Effector CD8-positive, alpha-beta T cell (primary cell): ENCODE measurements at places on chromosomes 12 and 14.

DNA sequence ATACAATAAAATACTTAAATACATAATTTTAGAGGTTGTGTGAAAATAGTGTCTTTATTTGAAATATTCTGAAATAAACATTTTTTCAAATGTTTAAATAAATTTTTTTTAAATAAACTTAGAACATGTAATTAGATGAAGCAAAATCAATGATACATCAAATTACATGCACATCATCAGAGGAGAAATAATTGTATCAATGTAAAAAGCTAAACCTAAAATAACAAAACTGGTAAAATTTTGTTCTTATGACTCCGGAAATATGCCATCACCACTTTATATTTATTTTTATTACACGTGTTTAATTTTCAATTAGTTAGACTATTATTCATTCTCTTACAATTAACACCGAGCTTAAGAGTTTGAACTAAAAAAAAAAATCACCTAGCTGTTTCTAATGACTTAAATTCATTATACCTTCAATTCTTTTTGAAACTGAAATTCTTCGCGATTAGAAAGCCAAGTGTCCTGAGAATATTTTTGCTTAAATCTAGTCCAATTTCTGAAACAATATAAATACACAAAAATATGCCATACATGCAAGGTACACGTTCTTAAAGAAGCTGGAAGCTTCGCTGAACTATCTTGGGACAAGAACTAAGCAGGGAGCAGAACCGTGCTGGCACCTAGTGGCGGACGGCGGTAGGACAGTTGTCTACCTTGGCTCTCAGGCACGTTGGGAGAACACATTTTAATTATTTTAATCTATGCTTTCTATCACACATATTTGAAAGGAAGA lies 230.5 kb downstream of the SLC25A21 start:
- DNase-seq: peak; percentile 1

DNA sequence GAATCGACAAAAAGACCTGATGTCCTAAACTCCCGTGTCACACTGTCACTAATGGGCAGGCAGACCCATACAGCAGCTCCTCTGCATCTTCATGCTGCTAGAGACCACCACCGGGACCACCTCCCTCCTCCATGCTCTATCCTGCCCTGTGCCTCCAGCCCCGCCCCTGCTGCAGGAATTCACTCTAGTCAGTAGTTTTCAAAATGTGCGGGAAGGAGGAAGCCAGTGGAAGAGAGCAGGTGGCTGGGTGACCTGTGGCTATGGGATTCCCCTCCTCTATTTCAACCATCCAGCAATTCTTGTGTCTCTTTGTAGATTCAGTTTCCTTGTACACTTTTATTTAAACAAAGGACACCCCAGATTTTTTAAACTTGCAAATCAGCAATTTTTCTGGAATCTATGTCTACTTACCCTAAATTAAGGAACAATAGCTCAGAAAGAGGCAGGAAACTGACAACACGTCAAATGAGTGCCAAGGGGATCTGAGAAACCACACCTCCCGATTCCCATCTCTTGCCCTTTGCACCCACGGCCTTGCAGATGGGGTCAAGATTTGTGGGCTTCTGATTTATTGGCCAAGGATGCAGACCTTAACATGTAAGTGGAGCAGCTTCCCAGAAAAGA lies 20.4 kb upstream of the MAP1LC3B2 start:
- no peak for DNase-seq

DNA sequence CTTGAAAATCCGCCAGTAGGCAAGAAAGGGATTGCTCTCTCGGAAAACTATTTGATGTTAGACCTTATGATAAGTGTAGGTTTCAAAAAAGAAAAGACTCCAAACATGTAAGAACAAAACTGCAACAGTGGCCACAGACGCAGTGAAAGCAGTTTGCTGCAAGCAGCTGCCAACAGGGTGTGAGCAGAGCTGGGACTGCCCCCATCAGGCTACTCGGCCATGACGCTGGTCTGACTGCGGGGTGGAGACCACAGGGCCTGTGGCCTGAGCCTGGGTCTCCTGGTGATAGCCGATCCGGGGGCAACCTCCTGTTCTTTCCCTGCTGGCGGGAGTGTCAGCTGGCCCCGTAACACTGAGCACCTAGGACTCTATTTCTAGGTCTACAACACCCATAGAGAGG lies 63.2 kb downstream of the AMN start:
- DNase-seq: no peak

- DNase-seq: no peak
Measured at GRCh38 chr14:20986811-20987210, 3.0 kb upstream of the METTL17 start.

DNA sequence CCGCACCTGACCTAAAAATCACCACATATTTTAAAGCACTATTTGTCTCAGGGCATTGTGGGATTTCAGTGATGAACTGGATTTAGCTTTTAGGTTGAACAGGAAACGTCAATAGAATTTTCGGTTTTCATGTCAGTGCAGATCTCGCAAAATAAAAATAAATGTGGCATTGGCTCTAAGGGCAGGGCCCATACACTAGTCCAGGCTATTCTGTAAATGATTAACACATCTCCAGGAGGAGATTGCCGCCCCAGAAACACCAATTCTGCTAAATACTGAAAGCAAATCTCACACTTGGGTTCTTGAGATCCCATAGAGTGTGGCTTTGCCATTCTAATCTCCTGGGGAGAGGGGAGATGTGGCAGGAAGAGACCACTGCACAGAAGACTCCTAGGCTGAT lies 1494.0 kb upstream of the TMEM132C start:
- no peak for DNase-seq

DNA sequence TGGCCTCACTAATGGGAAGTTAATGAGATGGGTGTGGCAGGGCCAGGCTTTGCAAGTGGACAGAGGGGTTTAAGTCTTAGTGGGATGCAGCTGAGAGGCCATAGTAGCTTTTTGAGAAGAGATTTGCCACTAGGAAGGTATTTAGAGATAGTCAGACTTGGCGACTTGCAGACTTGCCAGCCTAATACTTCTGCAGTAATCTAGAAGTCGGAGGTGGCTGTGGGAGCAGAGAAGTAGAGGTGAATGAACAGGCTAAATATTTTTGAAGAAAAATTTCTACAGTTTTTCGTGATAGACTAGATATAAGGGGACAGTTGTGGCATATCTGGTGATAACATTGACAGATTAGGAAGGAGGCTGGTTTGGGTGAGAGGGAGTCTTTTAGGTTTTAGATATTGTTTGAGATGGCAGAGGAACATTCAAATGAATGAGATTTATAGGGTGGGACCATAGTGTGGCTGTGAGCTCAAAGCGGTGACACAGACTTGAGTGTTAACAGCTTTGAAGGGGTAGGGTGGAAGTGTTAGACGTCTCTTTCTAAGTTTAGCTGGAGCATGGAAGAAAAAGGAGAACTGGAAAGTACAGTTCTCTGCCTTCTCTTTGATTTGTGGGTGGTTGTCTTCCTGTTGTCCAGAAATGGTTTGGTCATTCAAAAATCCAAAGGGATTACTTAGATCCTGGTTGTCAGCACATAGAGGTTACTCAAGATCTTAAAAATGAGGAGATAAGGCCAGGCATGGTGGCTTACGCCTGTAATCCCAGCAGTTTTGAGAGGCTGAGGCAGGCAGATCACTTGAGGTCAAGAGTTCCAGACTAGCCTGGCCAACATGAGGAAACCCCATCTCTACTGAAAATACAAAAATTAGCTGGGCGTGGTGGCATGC lies 44.9 kb downstream of the MAPKAPK5 start:
- DNase-seq: no peak

- no peak for DNase-seq
Measured at GRCh38 chr12:86852451-86852850, 596.3 kb upstream of the MGAT4C start.

DNA sequence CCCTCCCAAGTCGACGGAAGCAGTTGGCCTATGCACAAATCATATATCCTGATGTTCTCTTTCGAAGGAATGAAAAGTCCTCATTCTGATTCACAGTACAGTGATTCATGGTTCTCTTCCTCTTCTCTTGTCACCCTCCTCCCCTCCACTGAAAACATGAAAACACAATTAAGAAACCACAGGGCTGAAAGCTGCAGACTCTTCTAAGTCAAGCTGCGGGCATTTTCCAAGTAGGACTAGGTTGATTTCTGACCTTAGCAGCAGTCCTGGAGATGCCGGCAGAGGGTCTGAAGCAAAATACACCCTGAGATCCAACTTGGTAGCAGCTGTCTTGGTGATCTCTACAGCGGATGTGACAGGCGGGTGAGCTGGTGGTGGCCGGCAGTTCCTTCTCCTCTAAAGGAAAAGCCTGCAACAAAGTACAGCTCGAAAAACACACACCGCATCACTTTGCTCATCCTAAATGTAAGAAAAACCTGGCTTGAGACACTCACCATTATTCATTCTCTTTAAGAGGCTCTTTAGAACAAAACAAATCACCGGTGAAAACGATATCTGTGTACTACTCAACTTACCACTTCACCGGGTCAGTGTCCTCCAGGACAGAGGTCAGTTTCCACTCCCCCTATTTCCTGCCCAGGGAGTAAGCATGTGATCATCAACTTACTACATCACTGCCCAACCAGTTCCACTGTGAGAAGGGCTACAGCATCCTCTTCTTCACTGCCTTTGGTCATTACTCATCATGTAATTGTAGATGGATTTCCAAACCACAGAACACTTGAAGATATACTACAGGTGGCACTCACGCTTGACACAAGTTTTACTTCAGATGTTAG lies 6.0 kb downstream of the TMCC3 start:
- no peak for DNase-seq

- peak; percentile 52 for DNase-seq
Measured at GRCh38 chr14:101731187-101732080, 30.1 kb upstream of the PPP2R5C start.

DNA sequence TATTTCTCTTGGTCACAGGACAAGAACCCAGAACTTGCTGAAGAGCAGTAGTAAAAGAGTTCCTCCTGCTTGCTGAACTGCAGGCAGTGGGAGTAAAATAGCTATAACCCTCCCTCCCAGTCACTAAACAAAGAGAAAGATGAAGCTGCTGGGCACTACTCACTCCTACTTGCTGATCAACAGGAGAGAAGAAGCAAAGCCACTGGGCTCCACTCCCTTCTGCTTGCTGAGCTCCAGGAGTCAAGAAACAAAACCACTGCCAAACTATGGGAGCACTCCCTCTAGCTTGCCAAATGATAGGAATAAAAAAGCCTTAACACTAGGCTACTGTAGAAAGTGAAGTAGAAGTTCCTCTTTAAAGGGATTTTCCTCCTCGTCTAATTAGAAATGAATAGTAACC lies 155.3 kb downstream of the RASSF9 start:
- no peak for DNase-seq
